ENCODE measurements at places on chromosomes 6 and 20.

GRCh38 chr6:121666814-121667213 lies 231.4 kb downstream of the GJA1 start:
- H3K27ac ChIP-seq: peak overlapping the region; percentile 14
- no peak overlapping the region for H3K4me3 ChIP-seq
- no peak for DNase-seq
- no peaks in the 10 kb centered on the region for H3K36me3 ChIP-seq
- H3K27me3 ChIP-seq: no peaks in the 10 kb centered on the region

DNA sequence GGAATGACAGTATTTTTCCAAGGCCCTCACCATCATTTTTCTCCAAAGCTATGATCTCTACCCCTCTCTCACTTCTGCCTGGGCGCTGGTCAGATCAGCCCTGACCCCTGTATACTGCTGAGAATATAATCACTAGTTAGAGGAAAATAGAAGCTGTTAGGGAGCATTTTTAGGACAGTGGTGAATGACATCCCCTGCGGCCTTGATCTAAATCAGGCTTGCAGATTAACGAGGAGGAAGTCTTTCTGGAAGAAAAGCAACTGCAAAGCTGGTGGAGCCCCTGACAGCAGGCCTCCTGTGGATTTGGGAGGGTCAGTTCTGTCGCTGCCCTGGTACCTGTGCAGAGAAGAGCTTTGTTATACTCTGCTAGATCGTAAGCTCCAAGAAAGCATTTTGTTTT lies 107.9 kb downstream of the RPP40 start:
- DNase-seq: no peak
- H3K36me3 ChIP-seq: peaks cover 7% of the 10 kb centered on the region
- no peaks in the 10 kb centered on the region for H3K4me1 ChIP-seq

DNA sequence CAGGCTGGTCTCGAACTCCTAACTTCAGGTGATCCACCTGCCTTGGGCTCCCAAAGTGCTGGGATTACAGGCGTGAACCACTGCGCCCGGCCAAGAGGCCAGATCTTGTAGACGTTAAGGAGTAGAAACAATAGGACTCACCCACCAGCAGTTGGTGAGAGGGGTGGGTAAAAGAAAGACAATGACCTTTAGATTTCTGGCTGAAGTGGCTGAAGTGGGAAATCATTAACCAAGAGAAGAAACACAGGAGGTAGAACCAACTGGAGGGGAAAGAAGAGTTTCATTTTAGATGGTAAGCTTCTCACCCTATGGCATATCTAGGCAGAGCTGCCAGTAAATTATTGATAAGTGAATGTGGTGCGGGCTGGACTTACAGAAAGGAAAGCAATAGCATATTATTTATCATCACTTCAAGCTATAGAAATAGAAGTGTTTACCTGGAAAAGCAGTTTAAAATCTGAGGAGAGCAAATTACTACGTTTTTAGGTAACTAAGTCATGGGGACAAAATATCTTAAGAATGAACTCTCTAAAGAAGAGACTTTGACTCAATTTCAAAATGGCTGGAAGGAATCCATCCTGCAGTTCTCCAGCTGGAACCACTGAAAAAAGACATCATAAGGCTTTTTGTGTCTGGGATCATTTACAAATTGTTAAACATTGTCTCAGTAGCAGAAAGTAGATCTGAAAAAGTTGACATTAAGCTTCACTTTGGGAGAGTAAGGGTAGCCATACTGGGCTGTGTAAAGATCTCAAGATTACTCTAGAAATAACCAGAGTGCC lies 109.6 kb downstream of the ALDH8A1 start:
- H3K4me3 ChIP-seq: no peak overlapping the region
- no peaks in the 10 kb centered on the region for H3K27me3 ChIP-seq
- DNase-seq: no peak
- no peaks in the 10 kb centered on the region for H3K36me3 ChIP-seq
- H3K27ac ChIP-seq: no peak overlapping the region

- peak overlapping the region; percentile 90 for H3K27ac ChIP-seq
- no peaks in the 10 kb centered on the region for H3K36me3 ChIP-seq
- H3K27me3 ChIP-seq: no peaks in the 10 kb centered on the region
These were observed 181.9 kb upstream of the CCN2 start for GRCh38 chr6:132132924-132133639.

DNA sequence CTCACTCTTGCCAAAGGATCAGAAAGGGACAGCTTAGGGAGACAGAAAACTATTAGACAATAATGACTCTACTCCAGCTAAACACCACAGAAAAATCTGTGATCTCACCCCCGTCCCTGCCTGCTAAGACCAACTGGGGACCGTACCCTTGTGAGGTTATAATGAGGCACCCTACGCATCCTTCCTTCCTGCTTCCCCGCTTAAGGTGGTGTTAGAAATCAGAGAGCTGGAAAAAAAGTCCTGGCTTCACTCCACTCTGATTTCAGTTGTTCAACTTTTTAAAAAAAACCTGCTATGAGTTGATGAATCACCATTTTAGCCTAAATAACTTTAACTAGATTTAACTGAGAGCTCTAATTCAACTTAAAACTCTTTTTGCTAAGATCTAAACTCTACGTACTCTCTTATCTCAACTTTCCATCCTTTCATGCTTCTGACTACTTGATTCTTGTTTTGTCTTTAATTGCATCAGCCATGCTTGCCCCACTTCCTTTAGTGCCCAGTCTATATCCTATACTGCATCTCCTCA lies 35.8 kb upstream of the TMEM14A start:
- no peak for DNase-seq
- H3K4me1 ChIP-seq: no peaks in the 10 kb centered on the region
- H3K27me3 ChIP-seq: no peaks in the 10 kb centered on the region
- no peaks in the 10 kb centered on the region for H3K36me3 ChIP-seq

DNA sequence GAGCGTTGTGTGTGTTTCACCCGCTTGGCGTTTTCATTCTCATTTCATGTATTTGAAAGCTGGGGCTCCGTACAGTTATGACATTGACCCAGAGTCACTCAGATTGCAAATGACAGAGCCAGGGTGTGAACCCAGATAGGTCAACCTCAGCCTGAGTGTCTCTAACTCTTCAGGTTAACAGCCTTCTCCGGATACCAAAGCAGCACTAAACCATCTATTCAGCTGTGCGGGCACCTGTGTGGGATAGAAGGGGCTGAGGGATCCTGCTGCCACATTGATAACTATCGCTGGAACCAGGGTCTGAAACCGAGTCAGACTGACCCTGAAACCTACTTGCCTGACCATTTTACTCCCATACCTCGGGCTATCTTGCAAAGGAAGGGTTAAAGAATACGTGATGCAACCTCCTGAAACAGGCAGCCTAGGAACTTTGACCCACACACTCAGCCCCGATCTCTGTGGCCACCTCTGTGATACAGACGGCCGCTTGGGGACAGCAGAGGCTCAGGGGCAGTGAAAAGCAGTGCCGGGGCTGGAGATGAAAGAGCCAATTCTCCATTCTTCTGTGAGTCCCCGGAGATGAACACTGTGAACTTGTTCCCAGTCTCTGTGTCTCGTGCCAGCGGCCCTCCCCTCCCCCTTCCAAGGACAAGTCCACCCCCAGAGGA lies 233.5 kb upstream of the QKI start:
- no peaks in the 10 kb centered on the region for H3K4me1 ChIP-seq
- no peak overlapping the region for H3K4me3 ChIP-seq
- no peak overlapping the region for H3K27ac ChIP-seq
